ENCODE measurements at places on chromosomes 5 and 9. TPM values are rescaled to one million over a fixed set of nuclear protein-coding genes. Genes with fewer than 3 reads are reported as not detected.

DNA sequence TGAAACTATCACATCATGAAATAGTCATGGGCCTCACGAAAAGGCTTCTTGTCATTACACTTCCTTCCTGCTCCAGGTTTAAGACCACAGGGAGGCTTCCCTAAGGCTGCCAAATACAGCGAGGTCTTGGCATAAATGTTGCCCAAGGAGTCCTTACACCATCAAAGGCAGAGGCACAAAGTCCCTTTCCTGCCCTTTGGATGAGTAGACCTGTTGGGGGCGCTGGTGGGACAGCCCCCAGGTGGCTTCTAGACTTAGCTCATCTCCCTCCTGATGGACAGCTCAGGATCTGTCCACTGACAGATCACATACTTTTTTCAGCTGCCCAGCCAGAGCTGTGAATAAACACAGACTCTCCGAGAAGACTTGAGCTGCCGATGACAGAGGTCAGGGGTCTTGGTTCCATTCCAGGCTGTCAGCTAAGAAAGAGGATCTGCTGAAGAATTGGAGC, 15.5 kb upstream of the MEGF9 start:
- no peak for DNase-seq
- no peaks in the 10 kb centered on the region for H3K36me3 ChIP-seq
- H3K27me3 ChIP-seq: no peaks in the 10 kb centered on the region
- H3K27ac ChIP-seq: no peak overlapping the region
- H3K4me1 ChIP-seq: peaks cover 19% of the 10 kb centered on the region

- no peaks in the 10 kb centered on the region for H3K36me3 ChIP-seq
- DNase-seq: no peak
- no peak overlapping the region for H3K27ac ChIP-seq
- H3K4me1 ChIP-seq: no peaks in the 10 kb centered on the region
- no peak overlapping the region for H3K4me3 ChIP-seq
These were observed 7.5 kb upstream of the PRSS3 start for GRCh38 chr9:33787839-33788238.

DNA sequence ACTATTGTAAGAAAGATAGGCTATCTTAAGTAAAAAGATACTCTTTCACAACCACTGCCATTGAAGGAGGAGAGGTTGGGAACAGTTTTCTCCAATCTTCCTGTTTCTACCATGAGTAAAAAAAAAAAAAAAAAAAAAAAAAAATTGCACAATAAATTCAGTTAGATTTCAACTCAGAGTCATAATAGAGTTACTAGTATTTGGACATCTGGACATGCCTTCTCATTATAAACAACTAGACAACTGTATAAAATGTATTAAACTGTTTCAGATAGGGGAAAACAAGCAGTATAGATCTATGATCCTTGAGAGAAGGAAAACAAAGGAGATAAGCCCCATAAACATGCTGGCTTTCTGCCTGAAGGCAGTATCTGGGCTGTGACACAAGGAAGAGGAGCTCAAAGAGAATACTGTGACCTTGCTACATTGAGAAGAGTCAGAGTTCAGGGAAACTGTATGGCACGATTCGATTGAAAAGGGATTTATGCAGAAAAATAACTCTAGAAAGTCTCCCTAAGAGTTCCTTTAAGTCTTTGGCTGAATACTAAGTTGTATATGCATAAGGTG, 249.2 kb upstream of the POU5F2 start:
- no peak overlapping the region for H3K4me3 ChIP-seq
- no peak for DNase-seq
- peaks cover 8% of the 10 kb centered on the region for H3K36me3 ChIP-seq
- no peak overlapping the region for H3K27ac ChIP-seq
- H3K4me1 ChIP-seq: peaks cover 3% of the 10 kb centered on the region

DNA sequence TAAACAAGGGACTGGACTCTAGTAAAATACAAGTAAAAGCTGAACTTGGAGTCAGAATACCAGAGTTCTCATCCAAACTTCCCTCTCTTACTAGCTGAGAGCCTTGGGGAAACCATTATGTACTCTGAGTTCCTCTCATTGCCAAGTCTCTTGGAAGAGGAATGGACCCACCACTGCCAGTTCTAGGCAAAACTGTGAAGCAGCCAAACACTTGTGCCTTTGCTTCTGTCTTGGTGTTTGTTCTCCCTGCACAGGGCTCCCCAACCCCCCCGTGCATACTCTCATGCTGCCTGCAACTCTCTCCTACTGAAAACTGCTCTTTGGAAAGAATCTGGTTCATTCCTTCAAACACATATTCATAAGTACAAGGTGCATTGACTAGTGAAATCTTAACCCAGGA, 102.6 kb downstream of the PDZD2 start:
- DNase-seq: no peak
- H3K27ac ChIP-seq: no peak overlapping the region
- H3K27me3 ChIP-seq: no peaks in the 10 kb centered on the region

Gene PCDHA8
- total RNA-seq: not detected

GRCh38 chr5:138909734-138910133, 34.6 kb upstream of the LRRTM2 start:
- peaks cover 7% of the 10 kb centered on the region for H3K27me3 ChIP-seq
- peaks cover 6% of the 10 kb centered on the region for H3K4me1 ChIP-seq
- H3K27ac ChIP-seq: no peak overlapping the region
- no peak overlapping the region for H3K4me3 ChIP-seq

DNA sequence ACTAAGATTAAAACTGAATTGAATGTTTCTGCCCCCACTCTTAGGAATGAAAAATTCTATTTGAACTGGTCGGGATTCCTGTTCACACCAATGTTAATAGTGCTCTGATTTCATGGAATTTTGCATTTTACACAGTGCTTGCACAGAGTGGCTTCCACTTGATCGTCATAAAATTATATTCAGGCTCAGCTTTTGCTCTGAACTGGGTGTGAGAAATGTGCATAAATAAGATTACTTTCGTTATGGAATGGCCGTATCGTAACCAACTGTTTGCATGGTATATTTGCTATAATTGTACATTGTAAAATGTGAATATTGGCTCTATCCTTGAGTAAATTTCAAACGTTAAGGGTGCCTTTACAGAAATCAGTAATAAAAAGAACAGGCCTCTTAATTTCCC, 240.9 kb downstream of the RFK start:
- no peak overlapping the region for H3K4me3 ChIP-seq
- DNase-seq: no peak

DNA sequence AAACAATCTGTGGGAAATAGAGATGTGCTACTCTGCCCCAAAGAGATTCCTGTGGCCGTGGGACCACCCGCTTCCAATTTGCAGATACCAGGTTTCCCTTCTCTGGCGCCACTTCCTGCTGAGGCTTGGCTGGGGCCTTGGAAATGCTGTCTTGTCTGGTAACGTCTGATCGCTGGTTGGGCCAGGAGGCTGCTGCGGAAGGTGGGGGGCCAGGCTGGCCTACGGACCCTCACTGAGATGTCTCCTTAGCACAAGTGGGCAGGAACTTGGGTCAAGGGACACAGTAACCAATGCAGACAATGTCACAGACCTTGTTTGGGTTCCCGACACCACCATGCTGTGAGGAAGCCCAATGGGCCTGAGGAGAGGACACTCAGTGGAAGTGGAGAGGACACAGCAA, 31.7 kb upstream of the IRX4 start:
- H3K4me3 ChIP-seq: no peak overlapping the region
- H3K36me3 ChIP-seq: no peaks in the 10 kb centered on the region
- H3K27ac ChIP-seq: no peak overlapping the region
- H3K27me3 ChIP-seq: no peaks in the 10 kb centered on the region
- no peaks in the 10 kb centered on the region for H3K4me1 ChIP-seq
- no peak for DNase-seq

Gene DENND4C
- 35.3 TPM for total RNA-seq

- no peak overlapping the region for H3K4me3 ChIP-seq
- no peak overlapping the region for H3K27ac ChIP-seq
- H3K4me1 ChIP-seq: peaks cover 14% of the 10 kb centered on the region
- H3K36me3 ChIP-seq: no peaks in the 10 kb centered on the region
These were observed 215.2 kb downstream of the SMARCA2 start for GRCh38 chr9:2230362-2230761.

DNA sequence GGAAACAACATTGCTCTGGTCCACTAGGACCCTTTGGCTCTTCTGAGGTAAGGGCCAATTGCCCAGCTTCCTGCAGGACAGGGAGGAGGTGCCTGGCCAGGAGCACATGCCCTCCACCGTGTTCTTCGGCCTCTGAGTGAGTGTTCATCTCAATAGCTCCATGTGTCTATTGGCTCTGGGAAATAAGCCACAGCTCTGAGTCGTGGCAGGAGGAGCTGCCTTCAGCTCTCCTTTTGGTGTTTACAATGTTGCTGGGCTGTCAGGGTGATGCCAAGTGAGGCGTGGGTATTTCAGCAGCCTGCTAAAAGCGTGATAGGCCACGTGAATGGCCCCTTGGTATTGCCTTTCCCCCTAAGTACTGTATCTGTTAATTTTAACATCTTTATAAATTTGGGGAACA, 26.6 kb downstream of the GADD45G start:
- H3K36me3 ChIP-seq: no peaks in the 10 kb centered on the region
- DNase-seq: no peak
- H3K27me3 ChIP-seq: peaks cover 29% of the 10 kb centered on the region
- H3K27ac ChIP-seq: no peak overlapping the region
- no peak overlapping the region for H3K4me3 ChIP-seq

DNA sequence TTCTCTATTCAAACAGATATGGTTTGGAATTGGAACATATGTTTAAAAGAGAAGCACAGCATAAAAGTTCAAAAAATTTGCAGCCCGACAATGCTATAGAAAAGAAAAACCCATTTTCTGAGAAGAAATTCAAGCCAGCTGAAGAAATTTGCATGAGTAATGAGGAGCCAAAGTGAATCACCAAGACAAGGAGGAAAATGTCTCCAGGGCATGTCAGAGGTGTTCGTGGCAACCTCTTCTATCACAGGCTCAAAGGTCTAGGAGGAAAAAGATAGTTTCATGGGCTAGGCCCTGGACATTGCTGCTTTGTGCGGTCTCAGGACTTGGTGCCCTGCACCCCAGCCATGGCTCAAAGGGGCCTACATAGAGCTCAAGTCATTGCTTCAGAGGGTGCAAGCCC, 134.8 kb upstream of the ADAMTS16 start:
- H3K36me3 ChIP-seq: no peaks in the 10 kb centered on the region
- DNase-seq: no peak
- H3K4me3 ChIP-seq: no peak overlapping the region

- no peaks in the 10 kb centered on the region for H3K4me1 ChIP-seq
- H3K27ac ChIP-seq: no peak overlapping the region
- H3K36me3 ChIP-seq: no peaks in the 10 kb centered on the region
These were observed 36.1 kb downstream of the IRX4 start for GRCh38 chr5:1846583-1846982.

DNA sequence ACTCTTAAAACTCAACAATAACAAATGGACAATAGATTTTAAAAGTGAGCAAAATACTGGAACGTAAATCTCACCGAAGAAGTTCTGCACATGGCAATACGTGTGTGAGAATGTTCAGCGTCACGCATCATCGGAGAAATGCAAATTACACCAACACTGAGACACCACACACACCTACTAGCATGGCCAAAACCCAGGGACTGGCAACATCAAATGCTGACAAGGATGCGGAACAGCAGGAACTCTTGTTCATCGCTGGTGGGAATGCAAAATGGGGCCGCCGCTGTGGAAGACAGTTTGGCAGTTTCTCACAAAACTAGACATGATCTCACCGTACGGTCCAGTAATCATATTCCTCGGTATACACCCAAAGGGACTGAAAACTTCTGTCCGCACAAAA, 21.6 kb upstream of the CLPTM1L start:
- H3K4me3 ChIP-seq: no peak overlapping the region
- H3K27ac ChIP-seq: no peak overlapping the region
- H3K36me3 ChIP-seq: no peaks in the 10 kb centered on the region
- DNase-seq: no peak

DNA sequence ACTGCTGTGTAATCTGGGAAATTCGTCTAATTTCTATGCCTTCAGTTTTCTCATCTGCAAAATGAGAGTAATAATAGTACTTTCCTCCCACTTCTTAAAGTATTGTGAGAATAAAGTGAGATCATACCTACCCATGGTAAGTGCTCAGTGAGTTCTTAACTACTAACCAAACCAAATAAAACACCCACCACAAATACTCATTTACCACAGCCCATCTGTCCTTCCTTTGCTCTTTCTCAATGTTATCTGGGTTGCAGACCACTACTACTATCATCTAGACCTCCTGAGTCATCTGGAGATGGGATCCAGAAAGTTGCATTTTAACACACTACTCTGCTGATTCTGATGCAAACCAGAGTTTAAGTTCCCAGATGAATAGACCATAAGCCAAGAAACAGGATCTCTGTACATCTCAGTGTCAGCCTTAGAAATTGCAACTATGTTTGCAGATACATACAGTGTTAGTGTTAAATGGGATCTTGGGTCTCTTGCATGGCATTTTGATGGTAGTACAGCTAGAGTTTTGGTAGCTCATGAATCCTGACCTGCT, 105.4 kb upstream of the ATP10B start:
- DNase-seq: no peak
- H3K36me3 ChIP-seq: no peaks in the 10 kb centered on the region
- no peak overlapping the region for H3K4me3 ChIP-seq
- no peaks in the 10 kb centered on the region for H3K27me3 ChIP-seq

DNA sequence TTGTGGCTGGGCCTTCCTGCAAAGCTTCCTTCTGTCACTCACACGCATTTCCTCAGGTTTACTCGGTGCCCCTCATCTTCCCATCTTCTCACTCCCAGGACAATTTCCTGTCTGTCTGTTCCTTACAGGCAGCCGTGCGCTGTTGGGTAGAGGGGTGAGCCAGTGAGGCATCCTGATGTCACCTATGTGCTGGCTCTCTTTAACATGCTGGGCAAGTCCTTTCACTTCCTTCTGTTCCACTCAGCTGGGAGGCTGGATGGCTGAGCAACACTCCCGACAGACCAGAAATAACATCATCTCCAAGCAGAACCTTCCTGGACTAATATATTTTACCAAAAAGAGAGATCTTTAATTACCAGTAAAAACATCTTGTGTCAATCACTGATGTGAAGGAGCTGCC, 103.0 kb downstream of the HSD17B3 start:
- peaks cover 32% of the 10 kb centered on the region for H3K27me3 ChIP-seq
- no peak for DNase-seq
- H3K36me3 ChIP-seq: no peaks in the 10 kb centered on the region
- H3K4me1 ChIP-seq: peaks cover 4% of the 10 kb centered on the region
- H3K27ac ChIP-seq: no peak overlapping the region

Gene SMIM27
- 15.6 TPM for total RNA-seq

Gene CTNND2
- total RNA-seq: not detected

Gene STK32A
- not detected for total RNA-seq

Gene WDR38
- total RNA-seq: not detected

- peaks cover 50% of the 10 kb centered on the region for H3K27me3 ChIP-seq
- no peaks in the 10 kb centered on the region for H3K36me3 ChIP-seq
- H3K27ac ChIP-seq: no peak overlapping the region
- H3K4me1 ChIP-seq: peaks cover 5% of the 10 kb centered on the region
- no peak for DNase-seq
These were observed 1.5 kb upstream of the GABBR2 start for GRCh38 chr9:98709968-98710965.

Gene DIMT1
- 28.8 TPM for total RNA-seq

Data from activated CD8-positive, alpha-beta T cell treated with anti-CD3 and anti-CD28 coated beads, Interleukin-2, amount 10 ng/mL, durations not matched to agents 7 days and 5 days (primary cell).